Activated CD8-positive, alpha-beta T cell treated with anti-CD3 and anti-CD28 coated beads for 36 hours (primary cell): ENCODE measurements at places on chromosomes 3 and 15. TPM values are rescaled to one million over a fixed set of nuclear protein-coding genes. Genes with fewer than 3 reads are reported as not detected.

DNA sequence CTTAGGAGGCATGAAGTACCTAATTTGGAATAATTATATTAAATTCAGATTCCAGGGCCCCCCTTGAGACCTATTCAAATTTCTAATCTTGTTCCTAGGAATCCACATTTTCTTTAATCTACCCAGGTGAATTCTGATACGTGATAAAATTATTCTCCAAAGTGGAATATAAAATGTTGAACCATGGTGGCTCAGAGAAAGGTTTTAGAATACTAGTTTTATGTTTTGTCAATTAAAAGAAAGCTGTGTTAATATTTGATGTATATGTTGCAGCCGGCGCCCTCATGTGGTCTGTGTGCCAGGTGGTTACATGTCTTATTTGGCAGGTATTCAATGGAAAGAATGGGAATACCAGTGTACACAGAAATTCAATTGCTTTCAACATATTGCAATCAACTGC lies 321.8 kb downstream of the FEZF2 start:
- DNase-seq = peak; percentile 9

- no peak for DNase-seq
Observed at GRCh38 chr3:33881156-33882064, 83.0 kb downstream of the PDCD6IP start.

DNA sequence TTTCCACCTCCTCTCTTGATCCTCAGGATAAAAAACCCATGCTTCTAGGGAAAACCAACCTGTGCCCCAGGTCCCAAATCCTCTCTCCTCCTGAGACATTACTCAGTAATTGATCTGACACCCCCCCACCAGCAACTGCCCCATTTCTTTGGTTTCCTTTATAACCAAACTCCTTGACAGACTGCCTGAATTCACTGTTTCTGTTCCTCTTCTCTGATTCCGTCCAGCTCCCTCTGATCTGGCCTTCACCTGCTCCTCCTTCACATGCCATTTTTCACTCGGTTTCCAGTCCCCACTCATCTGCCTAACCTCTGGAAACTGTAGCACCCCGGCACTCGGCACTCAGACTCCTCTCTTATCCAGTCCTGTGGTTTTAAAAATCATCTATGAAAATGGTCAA lies 2.1 kb downstream of the CCDC51 start:
- no peak for DNase-seq

DNA sequence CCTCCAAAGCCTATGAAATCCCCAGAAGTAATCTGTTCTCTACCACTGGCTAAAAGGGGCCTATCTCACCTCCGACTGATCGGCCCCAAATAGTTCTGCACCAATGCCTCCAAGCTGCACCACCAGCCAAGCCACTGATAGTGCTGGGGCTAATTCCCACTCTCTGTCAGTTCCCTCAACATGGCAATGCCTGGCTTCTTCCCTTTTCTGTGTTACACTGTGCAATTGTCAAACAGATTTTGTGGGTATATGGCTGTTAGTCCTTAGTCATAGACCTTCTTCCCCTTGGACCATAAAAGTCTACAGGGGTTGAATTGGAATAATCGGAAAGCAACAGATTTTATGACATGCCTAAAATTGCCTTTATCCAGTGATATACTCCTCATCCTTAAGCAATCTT lies 9.3 kb upstream of the UBE2E2 start:
- DNase-seq = no peak

CPA3 gene
- total RNA-seq = not detected

SLC15A2 gene
- total RNA-seq = 1.7 TPM
